ENCODE measurements at places on chromosomes 16 and 17.

- DNase-seq, result no peak
These were observed 5.3 kb downstream of the PLD6 start for GRCh38 chr17:17200831-17201230.

GRCh38 chr16:18055411-18055916 lies 281.1 kb downstream of the NPIPA8 start:
- no peak for DNase-seq

DNA sequence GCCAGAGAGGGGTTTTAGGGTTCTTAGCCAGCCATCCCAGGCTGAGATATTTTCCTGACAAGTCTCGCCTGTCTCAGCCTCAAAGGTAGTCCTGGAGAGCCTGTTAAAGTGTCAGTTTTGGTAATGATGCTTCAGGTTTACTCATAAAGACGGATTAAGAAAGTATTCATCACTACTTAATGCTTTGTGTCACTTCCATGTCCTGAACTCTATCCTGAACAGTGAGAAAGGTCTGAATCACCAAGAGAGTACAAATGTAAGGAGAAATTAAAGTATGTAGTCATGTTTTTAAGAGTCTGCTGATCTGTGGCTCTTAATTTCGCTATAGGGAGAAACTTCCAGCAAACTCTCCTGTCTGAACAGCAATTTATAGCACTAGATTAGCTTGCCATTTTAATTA lies 14.0 kb downstream of the RPGRIP1L start:
- no peak for DNase-seq

GRCh38 chr17:14214271-14214670 lies 22.4 kb downstream of the CDRT15 start:
- DNase-seq, result no peak

DNA sequence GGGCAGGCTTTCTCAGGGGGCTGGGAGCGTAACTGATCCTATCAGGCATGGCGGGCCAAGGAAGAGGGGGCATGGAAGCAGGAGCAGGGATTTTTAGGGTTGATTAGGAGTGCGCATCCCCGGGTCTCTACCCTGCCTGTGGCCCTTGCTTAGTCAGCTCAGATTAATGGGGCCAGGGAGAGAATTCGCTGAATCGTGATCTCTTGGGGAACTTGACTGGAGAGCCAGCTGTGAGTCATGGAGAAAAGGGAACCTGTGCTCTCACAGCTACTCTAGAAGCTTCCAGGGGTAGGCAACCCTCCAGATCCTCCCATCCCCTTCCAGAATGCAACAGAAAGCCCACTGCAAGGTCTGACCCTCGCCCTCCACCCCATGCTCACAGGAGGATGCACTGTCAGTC lies 3.6 kb downstream of the FOXN1 start:
- DNase-seq, result no peak

DNA sequence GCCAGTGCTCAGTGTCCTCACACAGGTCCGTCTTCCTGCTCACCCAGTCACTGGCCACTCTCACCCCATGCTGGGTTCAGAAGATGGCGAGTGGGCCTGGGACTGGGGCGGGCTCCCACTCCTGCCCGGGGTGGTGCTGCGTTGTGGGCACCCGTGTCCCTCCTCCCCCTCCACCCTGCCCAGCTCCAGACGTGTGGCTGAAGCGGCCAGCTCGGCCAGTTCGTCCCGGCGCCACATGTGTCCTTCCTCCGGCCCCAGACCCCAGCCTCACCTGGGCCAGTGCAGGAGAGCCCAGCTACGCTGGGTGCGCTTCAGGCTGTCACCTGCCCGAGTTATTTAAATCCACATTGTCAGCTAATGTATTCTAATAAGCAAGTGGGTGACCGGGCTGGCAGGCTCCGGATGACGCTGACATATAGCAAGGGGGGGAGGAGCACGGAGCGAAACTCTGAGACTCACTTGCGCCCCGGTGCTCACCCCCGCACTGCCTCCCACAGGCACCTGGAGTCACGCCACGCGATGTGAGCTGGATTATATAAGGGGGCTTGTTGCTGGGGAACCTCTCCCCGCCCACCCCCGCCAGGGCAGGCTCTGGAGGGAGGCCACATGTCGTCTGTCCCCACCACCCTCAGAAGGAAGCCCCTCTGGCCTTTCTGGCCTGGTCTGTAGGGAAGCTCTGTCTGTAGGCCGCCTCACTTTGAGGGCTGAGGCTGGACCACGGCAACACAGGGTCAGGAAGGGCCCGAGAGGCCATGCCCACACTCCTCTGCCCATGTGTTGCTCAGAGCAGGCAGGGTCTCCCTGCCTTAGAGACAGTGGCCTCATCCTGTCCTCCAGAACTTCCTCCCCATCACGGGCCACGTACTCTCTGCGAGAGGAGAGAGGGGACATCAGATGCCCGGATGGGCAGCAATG lies 7.1 kb upstream of the BAIAP2 start:
- no peak for DNase-seq

- no peak for DNase-seq
These were observed 375.7 kb upstream of the CDH11 start for GRCh38 chr16:65497571-65497970.

DNA sequence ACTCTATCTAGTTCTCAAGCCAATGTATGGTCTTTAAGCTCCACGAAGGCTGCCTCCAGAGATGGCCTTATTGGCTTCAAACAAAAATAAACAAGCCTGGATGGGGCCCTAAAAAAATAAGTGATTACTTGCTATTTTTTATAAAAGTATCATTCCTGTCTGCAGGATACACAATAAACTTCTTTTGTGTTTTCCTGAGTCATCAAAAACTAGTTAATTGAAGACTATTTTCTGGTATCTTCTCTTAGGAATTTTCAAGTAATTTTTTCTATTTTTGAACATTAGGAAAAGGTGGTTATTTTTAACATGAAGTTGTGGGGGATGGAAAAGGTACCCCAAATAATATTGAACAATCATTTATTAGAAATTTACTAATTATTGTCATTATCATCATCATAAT lies 213.1 kb upstream of the DYNLRB2 start:
- no peak for DNase-seq

- DNase-seq, result no peak
These were observed 68.1 kb downstream of the GSG1L start for GRCh38 chr16:27995378-27995777.

GRCh38 chr17:45218895-45219661 lies 2.6 kb upstream of the FMNL1 start:
- DNase-seq, result peak; percentile 88

DNA sequence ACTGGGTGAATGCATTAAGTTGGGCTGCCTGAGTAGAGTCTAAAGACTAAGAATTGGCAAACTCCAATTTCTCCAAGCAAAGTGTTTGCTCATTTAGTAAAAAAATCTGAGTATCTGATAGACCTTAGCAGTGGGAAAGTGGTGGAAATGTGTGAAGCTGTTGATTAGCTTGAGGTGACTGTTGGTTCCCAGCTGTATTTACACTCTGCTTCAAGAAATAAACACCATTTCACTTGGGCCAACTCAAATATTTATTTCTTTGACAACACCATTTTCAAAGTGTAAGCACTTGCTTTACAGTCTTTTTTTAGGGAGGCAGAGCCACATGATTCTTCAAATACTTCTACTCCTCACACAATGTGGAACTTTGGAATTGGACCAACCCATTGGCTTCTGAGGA lies 8.7 kb downstream of the KCTD19 start:
- no peak for DNase-seq

- no peak for DNase-seq
These were observed 15.5 kb downstream of the TBC1D24 start for GRCh38 chr16:2490190-2491105.

DNA sequence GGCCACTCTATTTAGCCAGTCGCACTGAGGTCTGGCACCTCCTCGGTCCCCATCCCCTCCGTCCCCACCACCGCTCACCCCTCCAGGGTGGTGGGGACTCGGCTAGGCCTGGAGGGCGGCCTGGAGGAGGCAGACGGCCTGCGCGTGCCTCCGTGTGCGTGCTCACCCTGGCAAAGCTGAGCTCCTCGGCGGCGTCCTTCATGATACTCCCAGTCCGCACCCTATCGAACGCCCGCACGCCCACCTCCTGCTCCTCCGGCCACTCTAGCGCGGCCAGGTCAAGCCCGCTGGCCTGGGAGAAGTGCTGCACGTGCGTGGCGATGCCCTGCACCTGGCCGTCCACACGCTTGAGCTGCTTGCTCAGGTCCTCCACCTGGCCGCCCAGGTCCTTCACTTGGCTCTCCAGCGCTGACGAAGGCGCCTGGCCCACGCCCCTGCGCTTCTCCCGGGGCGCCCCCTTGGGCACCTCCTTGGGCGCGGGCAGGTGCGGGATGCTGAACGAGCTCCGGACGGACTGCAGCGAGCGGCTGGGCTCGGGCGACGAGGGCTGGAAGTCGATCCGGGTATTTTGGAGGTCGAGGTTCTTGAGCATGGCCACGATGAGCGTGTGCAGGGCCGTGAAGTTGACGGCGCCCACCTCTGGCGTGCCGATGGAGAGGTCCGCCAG lies 644 bp downstream of the QRICH2 start:
- DNase-seq, result no peak

GRCh38 chr17:22409160-22409751 lies 716.9 kb downstream of the KCNJ18 start:
- no peak for DNase-seq

- DNase-seq, result no peak
These were observed 146.8 kb downstream of the SEC14L1 start for GRCh38 chr17:77287432-77288068.

DNA sequence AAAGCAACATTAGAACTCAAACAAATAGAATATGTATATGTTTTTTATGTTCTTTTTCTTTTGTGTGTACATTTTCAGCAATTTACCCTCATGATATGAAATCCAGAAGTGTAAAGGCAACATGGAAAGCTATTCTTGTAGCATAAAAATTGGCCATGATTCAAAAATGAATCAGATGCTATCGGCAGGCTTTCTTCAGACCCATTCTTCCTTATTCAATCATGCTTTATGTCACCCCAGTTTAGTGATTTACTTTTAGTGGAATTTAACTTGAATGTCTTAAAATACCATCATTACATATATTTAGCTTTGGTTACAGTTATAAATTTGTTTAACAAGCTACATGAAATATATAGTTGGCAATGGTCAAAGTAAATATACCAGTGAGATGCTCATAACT lies 21.4 kb upstream of the SMIM36 start:
- no peak for DNase-seq

DNA sequence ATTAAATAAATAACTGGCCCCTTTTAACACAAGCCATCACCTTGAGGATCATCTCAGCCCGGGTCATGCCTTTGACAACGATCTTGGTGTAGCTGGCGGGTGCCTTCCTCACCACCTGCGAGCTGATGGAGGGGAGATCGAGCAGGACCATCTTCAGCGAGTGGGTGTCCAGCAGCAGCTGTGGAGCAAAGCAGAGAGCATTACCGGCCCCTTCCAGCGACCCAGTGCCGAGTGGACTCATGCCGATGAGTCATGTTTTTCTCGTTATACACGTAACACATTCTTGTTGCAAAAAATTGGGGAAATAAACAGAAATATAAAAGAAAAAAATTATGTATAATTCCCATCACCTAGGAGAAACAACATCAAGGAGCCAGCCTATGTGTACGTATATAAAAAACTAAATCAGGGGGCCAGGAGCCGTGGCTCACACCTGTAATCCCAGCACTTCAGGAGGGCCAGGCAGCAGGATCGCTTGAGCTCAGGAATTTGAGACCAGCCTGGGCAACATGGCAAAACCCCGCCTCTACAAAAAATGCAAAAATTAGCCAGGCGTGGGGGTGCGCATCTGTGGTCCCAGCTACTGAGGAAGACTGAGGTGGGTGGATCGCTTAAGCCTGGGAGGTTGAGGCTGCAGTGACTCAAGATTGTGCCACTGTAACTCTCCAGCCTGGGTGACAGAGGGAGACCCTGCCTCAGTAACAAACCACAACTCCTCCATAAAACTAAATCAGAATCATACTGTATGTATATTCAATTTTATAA lies 169.1 kb upstream of the RPH3AL start:
- no peak for DNase-seq

- peak; percentile 74 for DNase-seq
These were observed 10.3 kb downstream of the NT5M start for GRCh38 chr17:17313350-17313991.

- no peak for DNase-seq
These were observed 31.3 kb downstream of the NLRC5 start for GRCh38 chr16:57020651-57021050.

GRCh38 chr17:6711681-6712057 lies 1.5 kb downstream of the SLC13A5 start:
- DNase-seq, result no peak

- DNase-seq, result no peak
These were observed 133.0 kb upstream of the GSE1 start for GRCh38 chr16:85479972-85480726.

- DNase-seq, result no peak
These were observed 180.7 kb downstream of the MAP2K4 start for GRCh38 chr17:12201294-12201880.

DNA sequence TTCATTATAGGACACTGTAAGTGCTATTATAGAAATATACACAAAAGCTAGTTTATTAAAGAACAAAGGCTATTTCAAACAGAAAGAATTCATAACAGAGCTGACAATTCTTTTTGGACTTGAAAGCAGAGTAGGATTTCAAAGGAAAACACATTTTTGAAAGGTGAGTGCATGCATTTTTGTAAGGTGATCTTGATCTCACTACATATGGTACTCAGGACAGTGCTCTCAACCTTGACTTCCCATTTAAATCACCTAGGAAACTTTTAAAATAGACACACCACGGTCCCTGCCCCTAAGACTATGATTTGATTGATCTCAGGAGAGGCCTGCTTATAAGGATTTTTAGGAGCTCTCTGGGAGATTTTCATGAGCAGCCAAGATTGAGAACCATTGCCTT lies 1362.0 kb downstream of the CDH8 start:
- no peak for DNase-seq

DNA sequence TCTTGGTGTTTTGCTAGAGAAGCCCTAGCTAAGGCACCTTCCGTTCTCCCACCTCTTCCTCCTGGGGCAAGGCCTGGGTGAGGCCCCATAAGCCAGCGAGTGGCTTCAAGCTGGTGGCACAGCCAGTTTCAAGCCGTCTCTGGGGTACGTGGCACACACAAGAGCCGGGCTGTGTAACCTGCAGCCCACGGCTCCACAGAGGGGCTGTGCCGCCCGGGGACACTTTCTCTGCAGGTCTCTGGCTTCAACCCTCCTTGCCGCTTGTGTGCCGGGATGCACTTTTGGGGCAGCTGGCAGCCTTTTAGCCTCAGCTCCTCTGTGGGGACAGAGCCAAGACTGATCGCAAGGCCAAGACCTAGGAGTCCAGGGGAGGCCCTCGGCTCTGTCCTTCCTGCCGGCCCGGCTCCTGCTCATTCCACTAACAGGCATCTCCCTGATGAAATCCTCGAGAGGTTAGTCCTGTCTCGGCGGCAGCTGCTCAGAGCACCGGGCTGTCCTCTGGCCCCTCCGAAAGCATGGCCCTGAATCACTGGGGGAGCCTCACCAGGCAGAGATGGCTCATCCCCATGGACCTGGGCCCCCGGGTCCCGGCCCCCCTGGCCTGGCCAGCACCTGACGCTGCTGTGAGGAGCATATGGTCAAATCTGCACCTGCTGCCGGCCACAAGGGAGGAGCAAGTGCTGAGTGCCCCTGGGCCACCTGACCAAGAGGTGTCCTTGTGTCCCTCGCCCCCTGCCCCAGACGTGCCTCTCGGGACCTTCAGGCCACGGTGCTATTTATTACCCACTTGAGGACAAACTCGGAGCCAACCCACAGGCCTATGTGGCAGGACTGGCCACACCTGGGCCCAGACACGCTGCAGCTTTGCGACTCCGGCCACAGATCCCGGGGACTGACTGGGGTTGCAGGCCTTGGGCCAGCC lies 98.5 kb downstream of the METRNL start:
- no peak for DNase-seq

Data from activated CD4-positive, alpha-beta T cell treated with anti-CD3 and anti-CD28 coated beads, Interleukin-2, Interleukin-4, amounts not matched to agents 100 ng/mL and 50 ng/mL, durations not matched to agents 16 hours and 8 hours (primary cell).